Natural killer cell (primary cell): ENCODE measurements at places on chromosomes 13 and 19. TPM values are rescaled to one million over a fixed set of nuclear protein-coding genes. Genes with fewer than 3 reads are reported as not detected.

DNA sequence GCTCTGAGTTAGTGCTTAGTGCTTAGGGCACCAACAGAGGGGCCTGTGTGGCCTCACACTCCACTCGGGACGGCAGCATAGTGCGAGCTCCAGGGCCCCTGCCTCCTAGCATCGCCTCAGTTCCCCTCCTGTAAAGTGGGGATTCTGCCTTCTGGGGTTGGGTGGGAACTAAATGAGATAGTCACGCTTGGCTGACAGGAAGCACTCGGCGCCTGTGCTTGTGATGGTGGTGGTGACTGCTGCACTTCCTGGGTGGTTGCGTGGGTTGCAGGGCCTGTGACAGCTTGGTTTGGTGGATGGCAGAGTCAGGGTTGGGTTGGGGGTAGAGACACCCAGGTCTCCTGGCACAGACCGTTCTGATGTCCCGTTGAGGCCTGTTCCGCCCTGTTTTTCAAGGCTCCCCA lies 7.7 kb downstream of the PLEKHF1 start:
- peak; percentile 95 for DNase-seq

DNA sequence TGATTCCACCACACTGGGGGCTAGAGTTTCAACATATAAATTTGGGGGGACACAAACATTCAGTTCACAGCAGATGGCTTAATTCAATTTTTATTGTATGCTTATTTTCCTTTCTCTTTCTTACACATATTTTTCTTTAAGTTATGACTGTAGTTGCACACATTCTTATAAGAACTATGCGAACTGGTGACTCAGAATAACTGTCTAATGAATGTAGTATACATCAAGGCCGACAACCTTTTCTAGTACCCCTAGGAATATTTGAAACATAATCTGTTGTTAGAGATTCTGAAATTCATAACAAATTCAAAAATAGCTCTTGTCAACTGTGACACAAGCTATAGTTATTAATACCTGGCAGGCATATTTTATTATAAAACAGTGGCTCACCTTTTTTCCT lies 695.6 kb downstream of the PCDH9 start:
- no peak for DNase-seq

- DNase-seq = no peak
These were observed 15.4 kb downstream of the FARP1 start for GRCh38 chr13:98158172-98158899.

- no peak for DNase-seq
These were observed 124.2 kb downstream of the UQCRFS1 start for GRCh38 chr19:29088761-29089160.

The CNFN gene
- not detected for total RNA-seq

DNA sequence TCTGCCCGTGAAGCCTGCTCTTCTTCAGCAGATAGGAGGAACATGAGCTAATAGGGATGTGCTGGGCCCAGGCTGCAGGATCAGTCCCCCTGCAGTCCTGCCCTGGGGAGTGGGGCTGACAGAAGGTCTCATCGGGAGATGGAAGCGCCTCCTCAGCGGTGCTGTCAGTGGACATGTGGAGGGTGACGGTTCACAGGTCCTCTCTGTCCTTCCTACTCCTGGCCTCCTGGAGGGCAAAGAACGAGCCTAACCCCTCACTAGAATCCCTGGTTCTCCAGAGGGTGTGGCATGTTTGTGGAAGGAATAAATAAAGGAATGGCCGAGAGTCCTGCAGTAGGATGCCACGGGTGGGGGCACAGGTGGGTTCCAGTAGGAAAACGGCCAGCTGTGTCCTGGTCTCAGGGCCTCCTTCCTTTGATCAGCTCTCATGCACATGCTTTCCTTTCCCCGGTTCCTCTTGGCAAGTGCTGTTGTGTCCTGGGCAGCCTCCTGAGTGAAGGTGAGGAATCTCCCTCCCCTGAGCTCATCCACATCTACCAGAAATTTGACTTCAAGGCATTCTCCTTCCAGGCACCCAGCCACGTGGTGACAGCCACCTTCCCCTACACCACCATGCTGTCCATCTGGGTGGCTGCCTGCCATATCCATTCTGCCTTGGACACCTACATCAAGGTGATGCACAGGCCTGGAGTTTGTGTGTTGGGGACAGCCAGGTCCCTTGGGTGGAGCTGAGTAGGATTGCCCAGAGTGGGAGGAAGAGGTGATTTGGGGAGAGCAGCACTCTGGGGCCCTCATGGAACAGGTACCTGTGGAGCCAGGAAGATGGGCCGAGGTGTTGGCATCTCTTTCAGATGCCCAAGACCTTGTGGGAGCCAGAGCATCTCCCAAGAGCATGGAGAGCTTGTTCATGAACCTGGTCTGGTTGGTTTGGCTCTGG lies 28.6 kb upstream of the ZNF492 start:
- DNase-seq = no peak

DNA sequence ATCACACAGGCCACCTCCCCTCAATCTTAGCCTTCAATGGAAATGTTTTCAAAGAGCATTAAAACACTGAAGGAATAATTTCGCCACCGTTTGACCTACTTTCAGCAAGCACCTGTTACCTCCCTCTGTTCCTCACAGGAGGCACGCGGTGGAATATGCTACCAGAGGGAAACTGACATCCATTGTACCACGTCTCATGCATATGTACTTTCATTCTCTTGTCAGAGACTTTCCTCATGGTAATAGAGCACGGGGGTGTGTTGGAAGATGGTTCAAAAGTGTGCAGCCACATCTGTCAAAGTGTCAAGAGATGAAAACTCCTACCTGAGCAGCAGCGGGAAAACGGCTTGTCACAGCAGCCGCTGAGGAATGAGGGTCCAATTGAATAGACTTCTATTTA lies 143.4 kb downstream of the NALCN start:
- DNase-seq = no peak

- no peak for DNase-seq
These were observed 9.1 kb downstream of the GPR42 start for GRCh38 chr19:35379992-35380391.

The TTC9B gene
- not detected for total RNA-seq

GRCh38 chr13:50677687-50678463 lies 165.6 kb downstream of the DLEU7 start:
- no peak for DNase-seq

GRCh38 chr13:46318986-46319385 lies 68.1 kb downstream of the RUBCNL start:
- DNase-seq = no peak
